ENCODE measurements at places on chromosomes 6 and 20.

- DNase-seq, result no peak
These were observed 8.7 kb upstream of the SDHAF4 start for GRCh38 chr6:70557998-70558397.

DNA sequence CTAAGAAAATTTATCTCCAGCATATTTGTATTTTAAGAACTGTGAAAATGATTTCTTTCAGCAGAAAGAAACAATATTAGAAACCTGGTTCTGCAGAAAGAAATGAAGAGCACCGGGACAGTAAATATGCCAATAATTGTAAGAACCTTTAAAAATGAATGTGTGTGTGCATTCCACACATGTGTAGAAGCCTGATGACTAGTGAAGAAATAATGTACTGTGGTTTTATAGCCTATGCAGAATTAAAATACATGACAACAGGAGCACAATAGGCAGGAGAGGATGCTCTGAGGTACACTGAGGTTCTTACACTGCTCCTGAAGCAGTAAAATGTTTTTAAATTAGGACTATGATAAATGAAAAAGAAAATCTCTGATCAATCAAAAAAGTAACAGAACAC, 48.9 kb downstream of the SNX14 start:
- no peak for DNase-seq

DNA sequence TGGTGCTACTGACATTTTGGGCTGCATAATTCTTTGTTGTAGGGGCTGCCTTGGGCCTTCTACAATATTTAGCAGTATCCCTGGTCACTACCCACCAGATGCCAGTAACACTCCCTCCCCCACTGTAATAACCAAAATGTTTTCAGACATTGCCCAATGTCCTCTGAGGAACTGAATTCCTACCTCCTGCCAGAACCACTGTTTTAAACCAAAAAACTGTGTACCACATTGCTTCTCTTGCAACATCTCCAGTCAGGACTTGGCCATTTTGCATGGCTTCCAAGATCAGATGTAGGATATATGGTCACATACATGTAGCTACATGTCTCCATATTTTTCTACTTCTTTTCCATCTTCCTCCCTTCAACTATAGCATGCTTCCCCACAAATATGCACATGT, 97.4 kb upstream of the IFNGR1 start:
- DNase-seq, result no peak

DNA sequence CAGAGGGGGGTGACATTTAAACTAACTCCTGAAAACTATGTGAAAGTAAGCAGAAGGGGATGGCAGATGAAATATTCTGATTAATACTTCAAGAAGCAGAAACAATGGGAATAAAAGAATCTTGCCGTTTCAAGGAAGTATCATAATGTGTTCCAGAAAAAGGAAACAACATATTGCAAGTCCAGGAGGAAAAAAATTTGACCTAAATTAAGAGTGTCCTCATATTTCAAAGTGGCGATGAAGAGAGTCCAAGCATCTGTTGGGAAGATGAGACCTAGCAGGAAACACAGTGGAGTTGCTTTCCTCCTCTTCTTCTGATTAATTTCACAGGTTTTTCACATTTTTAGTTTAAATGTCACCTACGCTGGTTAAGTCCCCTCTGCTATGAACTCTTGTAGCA, 45.6 kb upstream of the TNFAIP3 start:
- no peak for DNase-seq

DNA sequence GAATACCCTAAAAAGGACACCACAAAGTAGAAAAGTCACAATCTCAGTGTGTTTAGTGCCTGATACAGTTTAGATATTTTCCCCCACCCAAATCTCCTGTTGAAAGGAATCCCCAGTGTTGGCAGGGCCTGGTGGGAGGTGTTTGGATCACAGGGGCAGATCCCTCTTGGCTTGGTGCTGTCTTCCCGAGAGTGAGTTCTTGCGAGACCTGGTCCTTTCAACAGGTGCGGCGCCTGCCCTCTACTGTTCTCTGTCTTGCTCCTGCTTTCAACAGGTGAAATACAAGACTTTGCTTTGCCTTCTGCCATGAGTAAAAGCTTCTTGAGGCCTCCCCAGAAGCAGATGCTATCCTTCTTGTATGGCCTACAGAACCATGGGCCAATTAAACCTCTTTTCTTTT, 534.3 kb upstream of the NRSN1 start:
- no peak for DNase-seq

- no peak for DNase-seq
These were observed 118.8 kb downstream of the ZMYND8 start for GRCh38 chr20:47237715-47238114.

GRCh38 chr20:38253571-38253970, 7.0 kb downstream of the KIAA1755 start:
- no peak for DNase-seq

- no peak for DNase-seq
These were observed 87.1 kb downstream of the BACH2 start for GRCh38 chr6:90209527-90209926.

DNA sequence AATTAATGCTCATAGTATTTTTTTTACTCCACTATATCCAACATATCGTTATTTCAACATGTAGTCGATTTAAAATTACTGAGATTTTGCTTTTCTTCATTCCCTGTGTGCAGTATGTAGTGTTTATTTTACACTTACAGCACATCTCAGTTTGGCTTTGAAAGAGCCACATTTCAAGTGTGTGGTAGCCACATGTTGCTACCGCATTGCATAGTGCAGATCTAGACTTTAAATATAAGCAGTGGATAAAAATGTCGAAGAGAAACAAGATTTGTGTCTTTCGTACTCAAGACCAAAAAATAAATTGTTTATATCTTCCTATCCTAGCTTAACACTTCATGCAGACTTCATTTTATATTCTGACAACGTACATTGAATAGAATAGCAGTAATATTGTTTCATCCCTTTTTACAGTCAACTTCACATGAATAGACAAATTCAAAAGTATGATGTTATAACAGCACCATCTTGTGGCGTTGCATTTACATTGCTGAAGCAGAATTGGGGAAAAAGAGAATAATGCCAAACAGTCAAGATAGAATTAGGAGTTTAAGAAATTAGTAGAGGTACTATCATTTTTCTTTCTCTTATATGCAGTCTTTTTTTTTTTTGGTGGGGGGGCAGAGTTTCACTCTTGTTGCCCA, 29.9 kb downstream of the FBXO5 start:
- DNase-seq, result no peak

DNA sequence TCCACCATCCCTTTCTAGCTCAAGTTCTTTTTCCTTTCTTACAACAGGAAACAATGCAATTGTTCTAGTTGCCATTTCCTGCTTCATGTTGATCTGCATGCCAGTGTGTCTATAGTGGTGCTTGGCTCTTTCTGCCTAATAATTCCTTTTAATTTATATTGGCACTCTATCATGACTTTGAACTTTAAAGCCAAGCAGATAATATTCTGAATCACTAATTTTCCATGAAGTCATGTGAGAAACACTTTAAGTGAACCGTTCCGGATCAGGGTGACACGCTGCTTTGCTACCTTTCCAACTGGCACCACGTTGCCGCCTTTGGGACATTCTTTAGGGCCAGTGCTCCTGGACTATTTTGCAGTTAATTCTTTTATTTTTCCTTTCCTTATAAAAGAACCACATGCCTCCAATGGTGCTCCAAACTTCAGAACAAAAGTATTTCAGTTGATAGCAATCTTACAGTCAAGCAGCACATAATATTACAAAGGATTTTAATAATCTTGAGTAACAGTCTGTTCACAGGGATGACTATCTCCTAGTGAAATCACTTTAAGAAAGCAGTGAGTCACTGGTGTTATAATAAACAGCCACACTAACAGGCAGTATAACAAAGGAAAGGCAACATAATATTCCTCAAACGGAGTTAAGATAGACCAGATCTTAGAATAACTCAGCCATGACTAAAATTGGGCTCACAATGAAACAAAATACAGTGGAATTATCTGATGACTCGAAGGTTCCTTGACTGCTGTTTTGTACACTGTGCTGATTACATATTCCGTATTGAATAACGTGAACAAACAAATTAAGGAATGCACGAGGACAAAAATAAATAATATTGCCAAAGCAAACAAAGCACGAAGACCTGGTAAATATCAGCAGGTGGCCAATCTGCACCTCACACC, 19.0 kb upstream of the BLOC1S5 start:
- no peak for DNase-seq

DNA sequence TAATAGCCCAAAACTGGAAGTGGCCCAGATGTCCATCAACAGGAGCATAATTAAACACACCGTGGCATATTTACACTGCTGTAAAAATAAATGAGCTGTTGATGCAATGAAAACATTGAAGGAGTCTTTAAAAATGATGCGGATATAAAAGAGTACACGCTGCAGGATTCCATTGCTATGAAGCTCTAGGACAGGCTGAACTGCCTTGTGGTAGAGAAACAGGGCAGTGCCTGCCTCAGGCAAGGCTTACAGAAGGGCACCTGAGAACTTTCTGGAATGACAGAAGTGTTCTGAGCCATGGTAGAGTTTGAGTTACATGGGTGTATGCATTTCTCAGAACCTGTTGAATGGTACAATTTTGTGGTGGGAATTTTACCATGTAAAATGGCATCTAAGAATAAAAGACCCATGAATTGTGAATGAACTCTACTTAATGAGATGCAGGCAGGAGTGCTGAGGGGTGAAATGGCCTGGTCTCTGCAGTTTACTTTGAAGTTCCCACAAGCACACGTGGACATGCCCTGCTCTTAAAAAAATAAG, 45.3 kb upstream of the RIN2 start:
- no peak for DNase-seq

DNA sequence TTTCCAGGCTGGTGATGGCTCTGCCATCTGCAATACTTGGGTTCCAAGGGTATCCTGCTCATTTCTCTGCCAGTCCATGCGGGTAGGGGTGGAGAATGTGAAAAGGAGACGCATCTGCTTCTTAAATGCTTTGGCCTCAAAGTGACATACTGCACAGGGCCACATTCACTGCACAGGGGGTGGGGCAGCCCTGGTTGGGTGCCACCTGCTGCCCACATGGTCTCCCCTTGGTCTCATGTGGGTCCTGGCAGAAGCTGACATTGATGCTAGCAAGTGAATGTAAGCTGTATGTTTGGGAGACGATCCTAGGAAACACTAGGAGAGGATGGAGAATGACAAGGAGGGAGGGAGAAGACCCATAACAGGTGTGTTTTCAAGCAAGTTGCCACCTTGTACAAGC, 140.9 kb downstream of the EDN3 start:
- DNase-seq, result no peak

- no peak for DNase-seq
These were observed 83.7 kb upstream of the PRSS16 start for GRCh38 chr6:27163834-27164233.

DNA sequence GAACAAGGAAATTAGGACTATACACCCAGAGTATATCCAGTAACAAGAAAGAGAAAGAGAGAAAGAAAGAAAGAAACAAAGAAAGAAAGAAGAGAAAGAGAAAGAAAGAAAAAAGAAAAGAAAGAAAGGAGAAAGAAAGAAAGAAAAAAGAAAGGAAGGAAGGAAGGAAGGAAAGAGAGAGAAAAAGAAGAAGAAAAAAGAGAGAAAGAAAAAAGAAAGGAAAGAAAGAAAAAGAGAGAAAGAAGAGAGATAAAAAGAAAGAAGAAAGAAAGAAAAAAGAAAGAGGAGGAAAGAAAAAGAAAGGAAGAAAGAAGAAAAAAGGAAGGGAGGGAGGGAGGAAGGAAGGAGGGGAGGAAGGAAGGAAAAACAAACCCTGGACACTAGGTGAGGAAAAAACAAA, 981.8 kb downstream of the TBC1D32 start:
- no peak for DNase-seq

- DNase-seq, result peak; percentile 44
These were observed 945 bp downstream of the PHF10 start for GRCh38 chr6:169723200-169723909.

GRCh38 chr6:169291646-169292337, 38.1 kb upstream of the THBS2 start:
- no peak for DNase-seq

- no peak for DNase-seq
These were observed 3.9 kb upstream of the LRRC1 start for GRCh38 chr6:53790886-53791285.

DNA sequence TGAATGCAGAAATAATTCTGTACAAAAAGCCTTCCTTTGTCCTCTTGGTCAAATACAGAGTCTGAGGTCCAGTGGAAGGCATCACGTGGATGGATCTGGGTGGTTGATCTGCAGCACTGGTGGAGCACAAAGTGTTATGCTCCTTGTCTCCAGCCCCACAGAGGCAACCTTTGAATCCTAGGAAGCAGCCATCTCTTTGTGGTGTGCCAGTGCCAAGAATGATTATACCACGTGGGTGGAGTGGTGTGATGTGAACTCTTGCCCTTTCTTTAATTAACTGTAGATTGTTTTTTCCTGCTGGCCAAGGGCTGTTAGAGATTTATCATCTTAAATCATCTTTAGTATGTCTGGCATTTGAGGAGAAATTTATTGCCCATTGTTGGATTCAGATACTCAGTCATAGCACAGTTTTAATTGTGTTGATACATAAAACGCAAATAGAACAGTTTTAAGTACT, 31.1 kb downstream of the NCOA7 start:
- DNase-seq, result no peak

GRCh38 chr20:23160536-23161243, 74.6 kb upstream of the CD93 start:
- DNase-seq, result no peak

- no peak for DNase-seq
These were observed 11.1 kb upstream of the CD164 start for GRCh38 chr6:109393157-109393885.

- no peak for DNase-seq
These were observed 23.3 kb downstream of the RAMACL start for GRCh38 chr6:166563200-166563599.

DNA sequence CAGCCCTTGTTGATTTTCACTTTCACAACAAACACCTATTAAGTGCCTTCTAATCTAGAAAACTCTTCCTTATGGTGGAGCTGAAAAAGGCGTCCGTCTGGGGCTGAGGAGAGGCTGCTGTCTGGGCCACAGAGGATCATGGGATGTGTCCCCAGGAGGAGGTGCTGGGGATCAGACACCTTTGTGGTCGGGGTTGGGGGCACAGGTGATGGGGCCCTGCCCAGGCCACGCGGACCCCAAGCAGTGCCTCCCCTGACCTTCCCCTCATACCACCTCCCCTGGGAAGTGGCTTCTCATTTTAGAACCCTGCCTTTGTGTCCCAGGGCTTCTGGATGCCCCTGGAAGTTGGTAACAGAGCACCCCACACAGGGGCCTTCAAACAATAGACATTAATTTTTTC, 41.1 kb downstream of the SUN5 start:
- no peak for DNase-seq
